ENCODE measurements at places on chromosomes 13 and 19.

- H3K4me1 ChIP-seq = peaks cover 26% of the 10 kb centered on the region
- DNase-seq = no peak
- no peak overlapping the region for H3K27ac ChIP-seq
- no peak overlapping the region for H3K4me3 ChIP-seq
- H3K36me3 ChIP-seq = no peaks in the 10 kb centered on the region
These were observed 9.9 kb downstream of the PTH2 start for GRCh38 chr19:49413348-49413747.

DNA sequence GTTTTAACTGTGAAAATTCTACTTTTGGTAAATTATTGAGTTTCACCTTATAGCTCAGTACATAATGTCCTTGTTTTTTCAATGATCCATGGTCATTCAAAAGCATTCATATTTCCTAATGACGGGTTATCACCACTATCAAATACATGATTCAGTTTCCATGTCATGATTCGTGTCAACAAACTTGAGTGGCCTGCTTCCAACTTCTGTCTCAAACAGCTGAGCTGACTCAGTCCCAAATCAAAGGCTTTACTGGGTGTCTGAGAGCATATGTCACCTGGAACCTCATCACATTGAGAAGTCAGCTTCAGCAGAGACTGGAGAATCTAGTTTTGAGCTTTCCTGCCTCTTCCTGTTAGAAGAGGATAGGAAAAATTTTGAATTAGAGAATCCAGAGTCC, 40.3 kb upstream of the SGCG start:
- H3K4me3 ChIP-seq = no peak overlapping the region
- no peaks in the 10 kb centered on the region for H3K36me3 ChIP-seq
- H3K27ac ChIP-seq = no peak overlapping the region
- no peaks in the 10 kb centered on the region for H3K4me1 ChIP-seq
- H3K27me3 ChIP-seq = peaks cover 12% of the 10 kb centered on the region

- no peak overlapping the region for H3K4me3 ChIP-seq
- H3K27me3 ChIP-seq = no peaks in the 10 kb centered on the region
These were observed 321.2 kb downstream of the DIAPH3 start for GRCh38 chr13:59842507-59842906.

GRCh38 chr13:50224534-50224933, 209.3 kb downstream of the KCNRG start:
- H3K4me3 ChIP-seq = no peak overlapping the region
- H3K27me3 ChIP-seq = no peaks in the 10 kb centered on the region
- H3K27ac ChIP-seq = no peak overlapping the region
- DNase-seq = no peak

DNA sequence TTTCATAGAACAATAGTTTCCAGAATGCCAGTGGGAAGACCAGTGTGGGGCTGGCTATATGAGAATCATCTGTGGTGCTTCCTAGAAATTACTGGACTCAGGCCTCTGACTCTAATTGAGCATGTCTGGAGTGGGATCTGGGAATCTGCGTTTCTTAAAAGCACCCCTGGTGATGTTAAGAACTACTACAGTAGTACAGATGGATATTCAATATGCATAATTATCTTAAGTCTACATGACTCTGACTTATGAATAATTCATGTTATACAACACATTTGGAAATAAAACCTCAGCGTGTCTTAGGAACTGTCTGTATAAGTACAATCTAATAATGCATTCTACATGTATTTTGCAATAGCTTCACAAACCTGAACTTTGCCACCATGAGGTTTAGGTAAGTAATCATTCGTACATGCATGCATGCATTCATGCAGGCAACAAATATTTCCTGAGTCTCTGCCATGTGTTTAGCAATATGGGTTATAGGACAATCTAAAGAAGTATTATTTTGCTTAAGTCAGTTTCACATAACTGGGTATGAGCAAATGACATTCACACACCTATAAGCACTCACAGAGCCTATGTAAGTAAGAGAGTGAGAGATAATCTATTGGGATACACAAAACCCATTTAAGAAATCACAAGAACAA, 62.0 kb downstream of the EPSTI1 start:
- H3K27me3 ChIP-seq = no peaks in the 10 kb centered on the region
- H3K27ac ChIP-seq = no peak overlapping the region
- no peak overlapping the region for H3K4me3 ChIP-seq
- no peak for DNase-seq

GRCh38 chr13:76955193-76955592, 6.9 kb downstream of the ACOD1 start:
- H3K4me1 ChIP-seq = no peaks in the 10 kb centered on the region
- peaks cover 1% of the 10 kb centered on the region for H3K36me3 ChIP-seq
- no peak for DNase-seq
- no peak overlapping the region for H3K4me3 ChIP-seq

DNA sequence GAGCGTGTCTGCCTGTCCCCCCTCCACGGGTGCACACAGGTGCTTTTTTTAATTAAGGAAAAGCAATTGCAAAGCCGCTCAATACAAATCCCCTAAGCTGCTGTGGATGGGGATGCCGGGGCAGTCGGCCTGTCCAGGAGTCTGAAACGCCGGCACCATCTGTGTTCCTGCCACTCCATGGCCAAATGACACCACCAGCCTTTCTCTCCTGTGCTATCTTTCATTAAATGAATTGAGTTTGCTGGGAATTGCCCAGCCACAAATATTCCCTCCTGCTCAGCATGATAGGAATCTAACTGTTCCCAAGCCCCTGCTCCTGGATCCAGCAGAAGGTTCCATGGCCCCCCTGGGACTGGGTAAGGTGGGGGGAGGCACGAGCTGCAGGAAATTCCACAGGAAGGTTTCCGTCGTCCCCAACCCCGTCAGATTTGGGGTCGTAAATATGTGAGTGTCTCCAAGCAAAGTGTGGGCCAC, 139.2 kb downstream of the KDM4B start:
- H3K4me3 ChIP-seq = no peak overlapping the region
- no peaks in the 10 kb centered on the region for H3K4me1 ChIP-seq
- no peak for DNase-seq
- H3K36me3 ChIP-seq = peaks cover 9% of the 10 kb centered on the region
- no peak overlapping the region for H3K27ac ChIP-seq

- peaks cover 53% of the 10 kb centered on the region for H3K36me3 ChIP-seq
- H3K27me3 ChIP-seq = no peaks in the 10 kb centered on the region
- no peak for DNase-seq
- H3K27ac ChIP-seq = no peak overlapping the region
- H3K4me3 ChIP-seq = no peak overlapping the region
These were observed 20.9 kb upstream of the FOSB start for GRCh38 chr19:45446944-45447343.

GRCh38 chr19:40578442-40578908, 1.8 kb downstream of the SHKBP1 start:
- no peak for DNase-seq
- H3K4me1 ChIP-seq = peaks cover 29% of the 10 kb centered on the region
- peak overlapping the region; percentile 82 for H3K27ac ChIP-seq
- peak overlapping the region; percentile 73 for H3K4me3 ChIP-seq
- H3K36me3 ChIP-seq = peaks cover 31% of the 10 kb centered on the region

DNA sequence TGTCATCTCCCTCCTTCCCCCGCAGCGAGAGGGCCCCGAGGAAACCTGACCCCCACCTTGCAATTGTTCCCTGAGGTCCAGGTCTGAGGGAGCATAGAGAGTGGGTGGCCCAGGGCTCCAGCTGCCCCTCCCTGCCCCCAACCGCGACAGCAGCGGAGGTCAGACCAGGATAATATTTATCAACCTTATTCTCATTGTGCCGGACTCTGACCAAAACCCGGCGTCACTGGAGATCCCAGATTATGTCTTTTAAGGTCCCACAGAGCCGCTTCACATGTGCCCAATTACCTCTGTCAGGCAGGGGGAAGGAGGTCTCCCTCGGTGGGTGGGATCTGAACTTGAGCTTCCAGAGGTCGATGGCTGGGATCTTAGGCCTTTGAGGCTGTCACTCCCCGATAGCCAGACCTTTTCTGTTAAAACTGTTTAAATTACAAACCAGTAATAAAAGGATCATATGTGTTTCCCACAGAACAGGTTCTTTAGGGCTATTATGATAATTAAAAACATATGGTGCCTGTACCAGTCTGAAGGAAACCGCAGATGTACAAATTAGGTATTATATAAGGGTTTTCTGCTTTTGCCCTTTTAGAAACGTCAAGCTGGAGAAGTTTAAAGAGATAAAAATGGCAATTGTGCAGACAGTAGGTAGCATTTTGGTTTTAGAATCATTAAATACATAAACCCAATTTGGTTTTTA, 195.5 kb downstream of the ZNF536 start:
- H3K4me1 ChIP-seq = no peaks in the 10 kb centered on the region
- H3K27ac ChIP-seq = no peak overlapping the region
- no peak for DNase-seq

DNA sequence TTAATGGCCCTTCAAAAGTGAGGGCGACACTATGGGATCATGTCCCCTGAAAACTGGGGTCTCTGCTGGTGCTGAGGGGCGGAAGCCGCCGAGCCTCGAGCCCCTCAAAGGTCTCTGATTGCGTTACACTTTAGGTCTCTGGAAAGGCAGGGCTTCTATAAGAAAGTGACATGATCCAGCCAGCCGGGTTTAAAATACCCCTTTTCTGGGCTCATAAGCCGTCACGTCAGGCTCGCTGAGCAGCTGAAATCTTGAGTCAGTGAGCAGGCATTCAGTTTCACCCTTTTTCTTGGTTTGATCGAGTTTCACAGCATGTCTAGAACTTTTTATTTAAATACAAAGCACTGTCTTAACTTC, 600 bp upstream of the HMGB1 start:
- peaks cover 32% of the 10 kb centered on the region for H3K36me3 ChIP-seq
- H3K27ac ChIP-seq = peak overlapping the region; percentile 98
- H3K4me3 ChIP-seq = peak overlapping the region; percentile 96
- H3K4me1 ChIP-seq = peaks cover 23% of the 10 kb centered on the region
- no peaks in the 10 kb centered on the region for H3K27me3 ChIP-seq

DNA sequence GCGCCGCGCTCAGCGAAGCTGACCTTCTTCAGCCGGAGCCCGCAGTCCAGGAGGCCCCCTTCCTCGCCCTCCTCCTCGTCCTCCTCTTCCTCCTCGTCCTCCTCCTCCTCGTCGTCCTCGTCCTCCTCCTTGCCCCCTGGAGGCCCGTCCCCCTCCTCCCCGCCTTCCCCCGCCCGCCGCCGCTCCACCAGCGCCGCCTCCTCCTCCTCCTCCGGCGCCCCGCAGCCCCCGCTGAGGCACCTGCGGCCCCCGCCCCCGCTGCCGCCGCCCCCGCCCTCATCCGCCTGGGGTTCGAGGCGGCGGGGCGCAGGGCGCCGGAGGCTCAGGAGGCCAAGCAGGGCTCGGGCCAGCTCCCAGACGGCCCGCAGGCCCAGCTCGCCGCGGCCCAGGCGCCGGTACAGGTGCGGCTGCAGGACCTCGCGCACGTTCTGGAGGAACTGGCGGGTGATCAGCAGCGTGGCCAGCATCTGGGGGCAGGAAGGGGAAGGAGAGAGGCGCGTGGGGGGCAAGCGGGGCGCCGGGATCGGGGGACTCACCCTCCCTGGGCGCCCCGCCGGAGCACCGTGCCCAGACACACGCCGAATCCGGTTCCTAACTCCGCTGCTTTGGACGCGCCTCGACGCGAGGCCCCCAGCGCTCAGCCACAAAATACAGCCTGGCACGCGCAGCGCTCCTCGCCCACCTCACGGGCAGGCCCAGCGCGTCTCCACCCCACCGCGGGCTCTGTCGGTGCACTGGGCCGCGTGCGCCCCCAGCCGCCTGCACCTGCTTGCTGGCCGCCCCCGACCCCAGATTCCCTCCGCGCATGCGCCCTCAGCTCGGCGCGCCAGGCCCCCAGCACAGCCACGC, 5.9 kb downstream of the ANO8 start:
- H3K27ac ChIP-seq = peak overlapping the region; percentile 79
- peak overlapping the region; percentile 68 for H3K4me3 ChIP-seq
- H3K4me1 ChIP-seq = peaks cover 14% of the 10 kb centered on the region

DNA sequence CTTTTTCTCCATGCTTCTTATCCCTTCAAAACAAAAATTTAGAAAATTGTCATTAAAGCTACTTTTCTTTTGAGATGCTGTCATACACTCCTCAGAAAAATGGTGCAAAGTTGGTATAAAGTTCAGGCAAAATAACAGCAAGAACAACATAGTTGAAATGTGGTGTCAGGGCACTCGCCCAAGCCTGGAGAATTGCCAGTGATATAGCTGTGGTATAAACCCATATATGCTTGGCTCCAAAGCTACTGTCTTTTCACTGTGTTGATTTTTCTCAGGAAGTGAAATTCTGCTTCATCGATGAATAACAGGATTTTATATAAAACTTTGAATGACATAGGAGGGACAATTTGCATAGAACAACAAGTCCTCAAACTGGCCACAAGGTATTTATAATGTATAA, 2532.9 kb downstream of the PCDH9 start:
- no peaks in the 10 kb centered on the region for H3K36me3 ChIP-seq
- no peaks in the 10 kb centered on the region for H3K27me3 ChIP-seq
- no peak overlapping the region for H3K4me3 ChIP-seq
- no peaks in the 10 kb centered on the region for H3K4me1 ChIP-seq
- no peak overlapping the region for H3K27ac ChIP-seq

DNA sequence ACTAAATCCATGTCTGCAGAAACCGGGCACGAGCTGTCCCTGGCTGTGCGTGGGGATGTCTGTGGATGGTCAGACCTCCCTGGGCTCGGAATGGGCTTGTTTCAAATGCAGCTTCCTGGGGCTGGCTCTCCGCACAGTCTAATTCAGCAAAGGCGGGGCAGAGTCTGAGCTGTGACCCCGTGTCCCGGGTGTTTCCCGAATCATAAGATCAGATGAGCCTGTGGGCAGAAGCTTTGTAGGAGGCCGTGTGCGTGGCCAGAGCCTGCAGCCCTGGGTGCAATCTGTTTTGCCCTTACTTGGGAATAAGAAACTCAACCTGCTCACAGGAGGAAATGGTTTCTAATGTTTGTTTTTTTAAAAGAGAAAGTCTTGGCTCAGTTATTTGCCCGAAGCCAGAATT, 13.9 kb upstream of the GNA11 start:
- H3K4me3 ChIP-seq = no peak overlapping the region
- DNase-seq = no peak
- H3K27ac ChIP-seq = no peak overlapping the region
- no peaks in the 10 kb centered on the region for H3K27me3 ChIP-seq
- H3K4me1 ChIP-seq = peaks cover 5% of the 10 kb centered on the region

- no peaks in the 10 kb centered on the region for H3K36me3 ChIP-seq
- H3K27me3 ChIP-seq = no peaks in the 10 kb centered on the region
- H3K4me3 ChIP-seq = no peak overlapping the region
- no peaks in the 10 kb centered on the region for H3K4me1 ChIP-seq
- no peak overlapping the region for H3K27ac ChIP-seq
These were observed 606.7 kb upstream of the PCDH20 start for GRCh38 chr13:62022369-62022768.

DNA sequence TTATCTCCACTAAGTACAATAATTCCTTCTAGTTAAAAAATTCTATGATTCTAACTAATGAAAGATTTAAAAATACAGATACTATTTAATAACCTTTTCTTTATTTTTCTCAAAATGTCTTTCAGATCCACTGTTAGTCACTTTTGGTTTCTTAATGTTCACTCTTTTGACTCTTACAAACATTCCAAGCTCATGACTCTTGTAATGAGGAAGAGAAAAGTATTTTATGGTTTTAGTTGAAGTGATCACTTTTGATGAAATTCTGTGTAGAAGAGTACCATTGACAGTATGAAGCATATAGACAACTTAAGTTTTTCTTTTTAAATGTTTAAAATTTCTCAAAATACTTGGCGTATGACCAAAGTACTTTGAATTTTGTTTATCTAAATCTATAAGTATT, 27.8 kb downstream of the COG3 start:
- H3K4me3 ChIP-seq = no peak overlapping the region
- peaks cover 46% of the 10 kb centered on the region for H3K36me3 ChIP-seq
- no peak overlapping the region for H3K27ac ChIP-seq
- H3K4me1 ChIP-seq = no peaks in the 10 kb centered on the region
- H3K27me3 ChIP-seq = no peaks in the 10 kb centered on the region

- no peak overlapping the region for H3K27ac ChIP-seq
- H3K27me3 ChIP-seq = peaks cover 46% of the 10 kb centered on the region
- no peak for DNase-seq
- H3K4me3 ChIP-seq = no peak overlapping the region
- peaks cover 4% of the 10 kb centered on the region for H3K36me3 ChIP-seq
- H3K4me1 ChIP-seq = no peaks in the 10 kb centered on the region
These were observed 1.7 kb upstream of the ELANE start for GRCh38 chr19:850221-850978.
